Cardiac septum (tissue), 1 donor: ENCODE measurements at places on chromosomes 12 and 14. TPM values are rescaled to one million over a fixed set of nuclear protein-coding genes. Genes with fewer than 3 reads are reported as not detected.

Gene TMX1
- total RNA-seq: 8.7 TPM

Gene SMCO2
- total RNA-seq: 0.38 TPM

DNA sequence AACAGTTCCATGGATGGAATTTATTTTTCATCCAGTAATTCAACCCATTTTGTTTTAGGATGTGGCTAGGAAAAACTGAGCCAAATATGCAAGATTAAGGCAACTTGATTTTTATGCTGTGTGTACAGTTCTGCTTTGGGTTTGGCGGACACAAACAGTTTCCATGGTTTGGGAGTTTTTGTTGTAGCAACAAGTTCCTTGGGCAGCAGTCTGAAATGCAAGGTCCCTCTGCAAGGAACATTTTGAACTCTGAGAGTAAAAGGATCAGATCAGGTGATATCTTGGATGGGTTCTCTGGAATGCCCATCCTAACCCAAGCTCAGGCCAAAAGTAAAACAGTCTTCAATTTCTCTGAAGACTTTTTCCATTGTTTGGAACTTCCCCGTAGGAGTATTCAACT, 161.2 kb downstream of the TMX1 start:
- no peak for DNase-seq

Gene ERP27
- total RNA-seq: 0.11 TPM

DNA sequence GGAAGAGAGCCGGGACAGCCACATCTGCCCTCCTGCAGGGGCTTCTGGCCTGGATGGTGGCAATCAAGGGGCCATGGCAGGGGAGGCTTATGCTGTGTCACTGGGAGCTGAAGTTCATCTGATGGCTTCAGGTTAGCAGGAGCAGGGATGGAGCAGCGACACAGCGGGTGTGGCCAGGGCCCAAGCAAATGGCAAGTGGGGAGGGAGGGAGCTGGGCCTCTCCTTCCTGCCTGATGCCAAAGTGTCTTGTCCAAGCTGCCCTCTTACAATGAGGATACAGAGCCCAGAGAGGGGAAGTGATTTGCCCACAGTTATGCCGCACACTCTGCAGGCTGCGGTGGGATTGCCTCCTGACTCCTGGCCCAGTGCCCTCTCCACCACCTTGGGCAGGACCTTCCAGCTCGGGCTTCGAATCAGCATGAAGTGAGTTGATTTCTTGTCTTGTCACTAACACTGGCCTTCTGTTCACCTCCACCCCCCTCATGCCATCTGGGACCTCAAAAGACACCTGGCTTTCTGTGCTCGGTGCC, 51.3 kb downstream of the IQSEC3 start:
- DNase-seq: no peak

Gene RNASE7
- total RNA-seq: not detected

Gene DEPDC4
- 0.62 TPM for total RNA-seq

Gene RAD9B
- 0.65 TPM for total RNA-seq

DNA sequence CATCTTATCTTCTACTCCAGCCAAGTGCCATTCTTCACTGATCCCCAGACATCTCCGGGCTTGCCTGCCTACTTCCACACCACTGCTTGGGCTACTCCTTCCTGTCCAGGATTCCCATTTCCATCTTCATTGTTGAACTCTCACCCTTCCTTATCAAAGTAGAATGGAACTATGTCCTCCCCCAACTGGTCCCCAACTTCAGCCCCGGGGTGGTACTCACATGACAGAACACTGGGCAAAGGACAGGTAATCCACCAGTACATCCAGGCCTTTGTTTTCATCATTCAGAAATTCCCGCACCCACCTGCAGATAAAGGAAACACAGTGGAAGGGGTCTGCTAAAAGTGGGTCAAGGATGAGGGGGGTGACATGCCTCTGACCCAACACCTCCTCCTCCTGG, 38.4 kb downstream of the PRPF40B start:
- no peak for DNase-seq

- no peak for DNase-seq
Observed at GRCh38 chr12:52263761-52264434, 10.5 kb upstream of the KRT86 start.

GRCh38 chr14:64170181-64170580, 124.0 kb downstream of the ESR2 start:
- no peak for DNase-seq

GRCh38 chr12:108374596-108375320, 35.6 kb upstream of the CMKLR1 start:
- no peak for DNase-seq

GRCh38 chr12:116635487-116635886, 76.3 kb downstream of the MAP1LC3B2 start:
- DNase-seq: no peak

DNA sequence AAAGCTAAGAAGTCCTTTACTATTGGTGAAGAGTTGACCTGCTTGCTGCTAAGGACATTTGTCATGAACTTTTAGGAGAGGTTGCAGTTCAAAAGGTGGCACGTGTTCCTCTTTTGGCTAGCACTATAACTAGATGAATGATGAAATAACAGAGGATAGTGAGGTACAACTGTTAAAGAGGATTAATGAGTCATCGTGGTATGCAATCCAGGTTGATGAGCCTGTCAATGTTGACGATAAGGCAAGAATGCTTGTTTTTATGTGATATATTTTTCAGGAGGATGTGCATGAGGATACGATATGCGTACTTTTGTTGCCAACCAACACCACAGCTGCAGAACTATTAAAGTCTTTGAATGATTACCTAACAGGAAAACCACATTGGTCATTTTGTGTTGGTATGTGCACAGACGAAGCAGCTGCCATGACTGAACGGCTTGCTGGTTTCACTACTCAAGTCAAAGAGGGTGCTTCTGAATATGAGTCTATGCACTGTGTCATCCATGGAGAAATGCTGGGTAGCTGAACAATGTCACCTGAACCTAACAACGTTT, 10.6 kb downstream of the CEP128 start:
- no peak for DNase-seq

GRCh38 chr12:52038447-52038846, 12.8 kb upstream of the NR4A1 start:
- DNase-seq: no peak

Gene KRT5
- not detected for total RNA-seq

DNA sequence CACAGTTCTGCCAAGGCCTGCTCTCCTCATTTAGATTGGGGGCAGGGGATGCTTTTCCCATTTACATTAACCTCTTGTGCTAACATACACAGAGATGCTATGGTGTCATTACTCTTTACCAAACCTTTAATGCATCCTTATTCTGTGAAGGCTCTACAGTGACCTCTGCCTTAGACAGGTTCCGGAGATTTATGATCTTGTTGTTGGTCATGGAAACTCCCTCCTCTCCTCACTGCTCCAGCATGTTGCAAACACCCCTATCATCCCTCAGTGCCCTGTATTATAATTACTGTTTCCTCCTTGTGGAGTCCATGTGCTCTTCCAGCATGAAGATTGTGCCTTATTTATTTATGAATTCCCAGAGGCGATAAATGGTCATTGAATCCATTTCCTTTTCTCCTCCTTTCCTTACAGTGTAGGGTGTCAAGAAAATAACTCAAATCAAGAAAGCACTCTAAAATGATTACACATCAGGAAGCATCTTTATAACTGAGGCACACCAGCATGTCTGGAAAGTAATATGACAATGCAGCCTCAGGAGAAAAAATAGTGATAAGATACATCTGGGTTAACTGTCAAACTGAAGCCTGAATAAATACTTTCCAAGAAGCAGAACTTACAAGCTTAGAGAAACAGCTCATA, 37.8 kb downstream of the RTN1 start:
- DNase-seq: no peak

DNA sequence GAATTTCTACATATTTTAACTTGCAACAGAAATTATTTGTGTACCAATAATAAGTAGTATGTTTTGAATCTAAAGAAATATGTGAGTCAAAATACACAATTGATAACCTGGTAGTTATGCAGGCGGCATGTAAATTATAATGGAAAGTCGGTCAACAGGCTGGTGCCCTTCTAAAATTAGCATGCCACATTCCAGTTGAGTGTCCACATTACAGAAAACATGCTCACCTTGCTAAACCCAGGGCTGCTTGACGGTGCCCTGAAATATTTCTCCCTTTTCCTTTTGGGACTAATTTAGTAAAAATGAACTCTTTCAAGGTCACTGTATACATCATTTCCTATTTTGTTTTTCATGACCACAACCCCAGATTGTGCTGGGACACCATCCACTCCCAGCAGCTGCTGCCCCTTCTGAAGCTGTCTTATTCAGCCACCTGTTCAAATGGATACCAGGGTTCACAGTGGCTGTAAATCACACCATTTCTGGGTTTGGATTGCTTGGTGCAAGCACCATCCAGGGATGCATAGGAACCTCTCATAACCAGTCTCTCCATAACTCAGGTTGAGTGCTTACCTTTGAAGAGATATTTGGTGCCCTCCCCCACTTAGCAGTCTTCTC, 110.6 kb downstream of the ANO6 start:
- no peak for DNase-seq

Gene AKAP6
- 249 TPM for total RNA-seq

- no peak for DNase-seq
Observed at GRCh38 chr14:91238661-91239060, 5.8 kb downstream of the GPR68 start.

- no peak for DNase-seq
Observed at GRCh38 chr12:3342051-3342450, 149.0 kb upstream of the PRMT8 start.

GRCh38 chr14:46054526-46054925, 597.1 kb downstream of the RPL10L start:
- DNase-seq: no peak
